ENCODE measurements at places on chromosomes 6 and 20.

DNA sequence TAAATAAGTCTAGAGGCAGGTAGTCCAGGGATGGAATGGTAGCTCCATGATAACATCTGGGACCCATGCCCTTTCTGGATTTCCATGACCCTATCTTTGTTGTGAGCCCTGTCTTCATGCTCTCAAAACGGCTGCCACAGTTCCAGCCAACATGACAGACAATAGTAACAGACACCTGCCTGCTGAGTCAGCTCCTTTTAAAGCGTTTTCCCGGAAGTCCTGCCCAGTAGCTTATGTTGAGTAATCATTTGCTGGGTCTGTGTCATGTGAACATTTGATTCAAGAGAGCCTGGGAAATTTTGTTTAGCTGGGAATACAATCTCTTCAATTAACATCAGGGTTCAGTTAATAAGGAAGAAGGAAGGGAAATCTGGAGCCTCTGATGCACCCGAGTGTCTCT is 262.2 kb upstream of the SULF2 start:
- no peak for DNase-seq

GRCh38 chr6:133964052-133964451 is 11.0 kb downstream of the TBPL1 start:
- no peak for DNase-seq

- no peak for DNase-seq
Observed at GRCh38 chr6:161429921-161430490, 156.1 kb upstream of the AGPAT4 start.

DNA sequence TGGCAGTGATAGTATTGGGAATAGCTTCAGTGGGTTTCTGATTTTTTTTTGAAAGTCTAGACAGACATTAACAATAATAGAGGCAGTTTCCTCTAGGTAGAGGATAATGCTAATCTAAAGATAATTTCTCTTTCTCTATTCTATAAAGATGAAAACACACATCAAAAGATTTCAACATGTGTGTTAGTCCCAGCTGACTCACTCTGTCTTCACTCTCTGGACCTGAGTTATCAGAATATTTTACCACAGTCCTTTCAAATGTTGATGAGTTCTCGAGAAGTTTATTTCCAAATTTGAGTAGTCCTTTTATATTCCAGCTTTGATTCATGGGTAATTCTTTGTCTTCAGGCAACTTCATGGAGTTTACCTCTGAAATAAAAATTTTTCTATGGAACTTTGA is 17.1 kb downstream of the RPRD1B start:
- DNase-seq, result no peak

GRCh38 chr6:22231616-22232015 is 65.2 kb downstream of the PRL start:
- DNase-seq, result no peak

DNA sequence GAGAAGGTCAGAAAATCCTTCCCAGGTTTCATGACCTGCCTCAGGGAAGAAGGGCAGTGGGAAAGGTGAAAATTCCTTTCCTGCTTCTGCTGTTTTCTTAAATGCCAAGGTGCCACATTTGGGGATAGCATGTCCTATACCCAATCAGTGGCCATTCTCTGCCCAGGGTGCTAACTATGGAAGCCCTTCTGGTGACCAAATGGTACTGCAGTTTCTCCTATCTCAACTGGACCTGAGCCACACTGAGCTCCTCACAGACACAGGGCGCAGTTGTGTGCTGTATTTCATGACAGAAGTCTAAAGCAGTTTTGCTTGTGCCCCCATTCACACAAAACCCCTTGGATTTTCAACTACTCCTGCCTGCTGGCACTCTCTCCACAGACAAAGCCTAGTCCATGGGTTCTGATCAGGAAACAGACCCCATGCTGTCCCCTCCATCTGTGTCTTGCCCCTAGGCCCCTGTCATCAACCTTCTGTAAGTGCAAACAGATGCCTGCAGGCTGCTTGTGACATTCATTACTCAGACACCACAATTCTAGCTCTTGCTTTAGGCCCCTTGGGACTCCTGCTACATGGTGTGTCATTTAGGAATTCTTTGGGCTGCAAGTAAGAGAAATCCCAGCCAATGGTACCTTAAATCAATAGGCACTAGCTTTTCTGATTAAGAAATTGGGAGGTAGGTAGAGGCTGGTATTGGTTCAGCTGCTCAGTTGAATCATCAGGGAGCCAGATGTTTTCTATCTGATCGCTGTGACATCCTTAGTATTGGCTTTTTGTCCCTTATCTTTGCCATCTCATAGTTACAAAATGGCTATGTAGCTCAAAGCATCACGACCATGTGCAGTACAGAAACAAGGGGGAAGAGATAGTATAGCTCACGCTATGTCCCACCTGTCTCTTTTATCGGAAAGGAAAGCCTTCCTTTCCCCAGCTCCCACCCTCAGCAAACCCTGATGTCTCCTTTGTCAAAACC is 147.8 kb downstream of the CD83 start:
- no peak for DNase-seq

GRCh38 chr6:29146179-29146578 is 24.5 kb upstream of the OR2J2 start:
- DNase-seq, result no peak

GRCh38 chr6:46378161-46378881 is 112.9 kb downstream of the RCAN2 start:
- no peak for DNase-seq

- no peak for DNase-seq
Observed at GRCh38 chr20:46215913-46216707, 92.2 kb downstream of the CDH22 start.

- no peak for DNase-seq
Observed at GRCh38 chr6:41088451-41088850, 15.7 kb downstream of the NFYA start.

DNA sequence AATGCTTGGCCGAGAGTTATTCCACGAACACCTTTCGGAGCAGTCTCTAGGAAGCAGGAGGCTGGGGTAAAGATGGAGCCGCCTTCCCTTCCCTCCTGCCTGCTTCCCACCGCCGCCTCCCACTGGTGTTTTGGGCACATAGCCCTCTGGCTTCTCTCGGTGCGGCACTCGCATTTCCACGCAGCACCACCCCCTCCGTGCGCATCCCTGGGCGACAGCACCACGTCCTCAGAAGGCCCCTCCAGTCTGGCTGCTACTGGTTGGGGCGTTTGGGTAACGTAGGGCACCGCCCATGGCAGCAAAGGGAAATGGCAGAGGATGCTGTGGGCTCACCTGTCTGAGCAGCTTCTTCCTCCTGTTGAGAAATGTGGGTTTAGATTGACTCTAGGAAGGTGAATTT is 2.4 kb downstream of the COL20A1 start:
- no peak for DNase-seq

GRCh38 chr6:56570413-56571359 is 72.0 kb downstream of the DST start:
- no peak for DNase-seq

DNA sequence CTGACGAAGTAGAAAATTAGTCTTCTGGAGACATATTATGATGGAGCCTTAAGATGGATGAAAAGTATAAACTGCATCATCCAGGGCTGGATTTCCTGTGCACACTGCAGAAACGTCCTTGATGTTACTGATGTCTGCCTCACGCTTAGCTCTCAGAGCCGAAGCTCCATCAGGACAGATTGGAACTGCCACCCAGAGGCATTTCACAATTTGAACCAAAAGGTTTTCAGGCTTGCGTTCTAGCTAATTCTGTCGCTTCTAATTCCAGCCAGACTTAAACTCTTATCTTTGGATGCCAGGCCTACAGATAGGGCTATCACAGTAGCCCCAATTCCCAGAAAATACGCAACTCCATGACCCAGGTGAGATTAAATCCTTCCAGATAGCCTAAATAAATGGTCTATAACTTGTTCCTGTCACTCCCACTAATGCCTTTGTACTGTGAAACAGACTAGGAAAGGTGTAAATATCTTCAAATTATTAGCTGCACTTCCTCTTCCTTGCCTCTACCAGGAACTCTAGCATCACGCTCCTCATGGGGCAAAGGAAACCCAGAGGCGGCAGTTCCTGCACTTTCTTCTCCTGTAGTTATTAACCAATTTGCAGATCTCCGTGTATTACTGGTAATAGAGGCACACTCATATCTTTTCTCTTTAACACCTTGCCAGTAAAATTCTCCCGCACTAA is 634.6 kb downstream of the PRKN start:
- DNase-seq, result no peak

GRCh38 chr20:53274365-53274764 is 302.2 kb downstream of the TSHZ2 start:
- no peak for DNase-seq

GRCh38 chr6:73548458-73549446 is 27.9 kb upstream of the EEF1A1 start:
- no peak for DNase-seq

DNA sequence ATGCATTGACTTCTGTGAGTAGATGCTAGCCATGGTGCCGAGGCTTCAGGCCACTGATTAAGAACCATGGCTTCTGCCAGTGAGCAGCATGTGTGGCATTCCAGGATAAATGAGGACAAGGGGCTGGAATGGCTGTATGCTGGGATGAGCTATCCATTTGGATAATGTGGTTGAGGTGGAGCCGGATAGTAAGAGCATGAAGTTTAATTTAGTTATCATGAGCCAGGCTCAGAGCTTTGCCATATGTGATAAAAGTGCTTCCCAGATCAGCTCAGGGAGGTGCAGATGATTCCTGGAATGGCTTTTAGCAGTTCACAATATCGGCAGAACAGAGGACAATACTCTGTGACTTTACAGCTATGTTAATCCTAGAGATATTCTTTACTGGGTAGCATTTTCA is 34.6 kb upstream of the RNF8 start:
- DNase-seq, result no peak

DNA sequence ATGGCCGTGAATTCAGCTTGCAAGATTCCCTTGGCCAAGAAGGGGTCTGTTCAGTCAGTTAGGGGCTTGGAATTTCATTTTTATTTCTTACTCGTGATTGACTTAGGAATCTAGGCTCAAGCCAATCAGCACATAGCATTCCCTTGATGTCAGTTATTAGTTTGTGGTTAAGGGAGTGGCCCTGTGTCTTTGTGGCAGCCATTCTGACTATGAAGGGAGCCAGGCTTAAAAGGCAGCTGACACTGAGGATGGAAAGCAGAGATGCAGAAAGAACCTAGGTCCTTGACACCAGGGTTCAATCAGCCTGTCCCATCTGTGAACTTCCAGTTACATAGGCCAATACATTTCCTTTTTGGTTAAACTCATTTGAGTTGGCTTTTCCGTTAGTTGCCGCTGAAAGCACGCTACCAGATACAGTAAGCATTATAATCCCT is 48.1 kb downstream of the MCUR1 start:
- no peak for DNase-seq

- no peak for DNase-seq
Observed at GRCh38 chr6:107604549-107604948, 114.6 kb downstream of the SOBP start.

GRCh38 chr6:6750594-6751265 is 162.2 kb downstream of the LY86 start:
- DNase-seq, result no peak

- no peak for DNase-seq
Observed at GRCh38 chr20:37137547-37137946, 41.6 kb upstream of the RPN2 start.

GRCh38 chr6:131231891-131232290 is 96.6 kb downstream of the AKAP7 start:
- no peak for DNase-seq

DNA sequence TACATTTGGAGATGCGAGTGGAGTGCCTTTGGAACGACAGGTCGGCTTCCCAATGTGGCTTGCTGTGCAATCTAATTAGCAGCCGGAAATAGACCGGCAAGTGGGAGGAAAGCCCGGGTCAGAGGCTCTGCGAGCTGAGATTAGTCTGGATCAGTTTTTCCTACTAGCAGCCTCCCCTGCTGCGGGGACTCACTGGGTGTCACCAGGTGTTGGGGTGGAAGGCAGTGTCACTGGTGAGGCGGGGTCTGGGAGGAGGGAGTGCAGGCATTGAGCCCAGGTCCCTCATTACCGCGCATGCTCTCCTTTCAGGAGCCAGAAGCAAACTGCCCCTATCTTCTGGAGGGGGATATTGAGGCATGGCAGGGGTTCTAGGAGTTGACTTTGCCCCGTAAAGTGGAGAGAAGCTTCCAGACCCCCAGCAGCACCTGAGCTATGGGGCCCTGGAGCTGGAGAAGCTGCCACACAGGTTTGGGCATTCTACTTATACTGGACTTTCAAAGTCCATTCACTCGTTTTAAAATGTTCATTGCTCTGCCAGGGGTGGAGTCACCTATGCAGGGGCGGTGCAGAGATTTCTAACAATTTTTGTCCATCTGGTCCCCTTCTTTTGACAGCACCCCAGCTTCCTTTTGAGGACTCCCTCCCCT is 11.0 kb downstream of the SULF2 start:
- DNase-seq, result no peak

GRCh38 chr6:147282566-147282959 is 78.3 kb downstream of the STXBP5 start:
- DNase-seq, result no peak

DNA sequence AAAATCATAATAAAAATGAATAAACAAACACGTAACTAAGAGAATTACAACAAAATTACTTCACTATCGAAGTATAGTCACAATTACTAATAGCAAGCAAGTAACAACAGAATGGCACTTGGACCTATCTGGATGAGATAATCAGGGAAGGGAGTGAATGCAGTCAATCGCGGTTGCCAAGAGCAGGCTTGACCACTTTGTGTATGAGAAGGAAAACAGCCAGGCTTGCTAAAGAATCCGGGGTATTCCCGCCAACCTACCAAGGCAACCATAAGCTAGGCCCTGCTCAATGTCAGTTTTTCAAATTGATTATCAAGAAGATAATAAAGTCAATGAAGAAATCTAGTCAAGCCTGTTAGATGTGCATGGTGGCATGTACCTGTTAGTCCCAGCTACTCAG is 39.7 kb downstream of the PXDC1 start:
- no peak for DNase-seq

DNA sequence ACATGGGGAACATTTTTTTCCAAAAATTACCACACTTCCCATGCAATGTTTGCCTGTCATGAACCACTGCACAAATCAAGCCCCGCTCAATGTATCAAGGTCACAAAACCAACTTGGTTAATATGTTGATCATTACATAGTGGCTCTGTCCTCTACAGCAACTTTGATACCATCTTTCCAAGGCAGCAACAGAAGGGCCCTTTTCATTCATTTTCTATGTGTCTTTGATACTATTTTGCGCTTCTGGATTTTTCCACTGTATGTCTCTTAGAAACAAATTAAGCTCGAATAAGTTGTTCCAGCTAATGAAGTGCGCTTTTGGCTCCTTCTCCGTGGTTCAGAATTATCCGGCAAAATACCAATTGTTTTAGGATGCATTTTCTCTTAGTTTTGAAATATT is 1.5 kb downstream of the ZHX3 start:
- no peak for DNase-seq

GRCh38 chr6:107823047-107823557 is 1.0 kb downstream of the SCML4 start:
- DNase-seq, result no peak

- no peak for DNase-seq
Observed at GRCh38 chr6:157885876-157886275, 62.8 kb downstream of the SNX9 start.
